ENCODE measurements at places on chromosomes 3 and 15. TPM values are rescaled to one million over a fixed set of nuclear protein-coding genes. Genes with fewer than 3 reads are reported as not detected.

Gene ADAMTS17
- total RNA-seq = 19.7 TPM

Gene ELL3
- 6.2 TPM for total RNA-seq

Gene ZNF80
- total RNA-seq = 0.06 TPM

Gene SLC51B
- total RNA-seq = not detected

Gene CYP8B1
- total RNA-seq = not detected

Gene RNU5B-1
- total RNA-seq = 78.5 TPM

Gene IFT80
- 50.4 TPM for total RNA-seq

Gene HTD2
- 12.1 TPM for total RNA-seq

Gene OR5H2
- total RNA-seq = not detected

Gene CEP70
- 43.3 TPM for total RNA-seq

Gene XCR1
- total RNA-seq = not detected

Gene TMEM41A
- 16.5 TPM for total RNA-seq

Gene CAND2
- total RNA-seq = 10.3 TPM

Gene SPRED1
- 85.8 TPM for total RNA-seq

Gene ITGA11
- total RNA-seq = 9.0 TPM

Gene MUSTN1
- 4.5 TPM for total RNA-seq

Gene SEC22C
- 62.5 TPM for total RNA-seq

Gene CASR
- 0.89 TPM for total RNA-seq

Gene SOX14
- total RNA-seq = 0.30 TPM

Gene GOLGA8J
- total RNA-seq = 0.39 TPM

Gene SLC51A
- 0.69 TPM for total RNA-seq

Gene PROK2
- total RNA-seq = not detected

Gene PRTG
- total RNA-seq = 10.7 TPM

Gene IGSF10
- total RNA-seq = 9.7 TPM

Gene MEGF11
- total RNA-seq = 7.8 TPM

Gene PCSK6
- 14.3 TPM for total RNA-seq

Gene C15orf39
- total RNA-seq = 2.6 TPM

Gene PAQR5
- total RNA-seq = 9.3 TPM

Gene LHFPL4
- total RNA-seq = 6.1 TPM

Gene MINDY2
- total RNA-seq = 17.9 TPM

Gene PTX3
- 5.6 TPM for total RNA-seq

Gene ADPRH
- 3.2 TPM for total RNA-seq

Gene COL6A5
- total RNA-seq = 0.06 TPM

Gene DUOXA2
- not detected for total RNA-seq

Gene GOLGA6L25
- total RNA-seq = not detected

Gene LMCD1
- 22.9 TPM for total RNA-seq

Gene CCR5
- total RNA-seq = 0.22 TPM

Gene RBP2
- total RNA-seq = not detected

Gene CDHR4
- total RNA-seq = 0.10 TPM

Gene C3orf20
- total RNA-seq = 0.20 TPM

Gene CFAP20DC
- total RNA-seq = 1.7 TPM

Gene GPR176
- total RNA-seq = 28.3 TPM

Gene PLIN1
- total RNA-seq = 0.55 TPM

Gene TMCO5A
- not detected for total RNA-seq
